GM23338 (cell line): ENCODE measurements at places on chromosomes 11 and 22.

- no peak for DNase-seq
Measured at GRCh38 chr11:112016765-112017376, 8.3 kb upstream of the DLAT start.

- no peak for DNase-seq
Measured at GRCh38 chr22:44404341-44405020, 91.7 kb upstream of the SHISAL1 start.

DNA sequence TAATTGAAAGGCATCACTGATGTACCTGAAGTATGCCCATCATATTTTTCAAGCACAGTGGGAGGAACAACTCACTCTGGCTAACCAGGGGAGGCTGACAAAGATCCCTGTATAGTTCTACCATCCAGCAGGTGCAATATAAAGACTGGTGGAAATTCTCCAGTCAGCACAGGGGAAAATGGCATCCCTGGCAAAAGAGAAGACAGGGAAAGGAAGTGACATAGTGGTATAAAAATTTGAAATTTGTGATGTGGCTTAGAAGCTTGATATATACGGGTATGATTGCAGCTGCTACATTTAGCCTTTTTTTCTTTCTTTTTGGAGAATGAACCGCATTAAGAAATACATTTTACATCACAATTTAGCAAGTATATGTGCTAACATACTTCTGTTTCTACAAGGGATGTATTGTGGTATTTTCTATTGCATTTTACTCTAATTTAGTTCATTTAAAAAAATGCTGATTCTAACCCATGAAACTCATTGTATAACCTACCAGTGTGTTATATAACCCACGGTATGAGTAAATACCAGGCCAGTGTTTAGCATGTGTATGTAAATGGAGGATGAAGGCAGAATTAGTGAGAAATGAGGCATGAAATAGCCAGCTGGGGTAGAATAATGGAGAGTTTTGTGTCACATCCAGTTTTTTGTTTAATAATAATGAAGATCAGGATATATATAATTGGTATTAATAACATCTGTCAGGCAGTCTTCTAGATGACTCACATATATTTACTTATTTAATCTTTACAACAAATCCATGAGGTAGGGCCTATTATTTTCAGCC is 186.1 kb downstream of the ARHGAP42 start:
- no peak for DNase-seq

DNA sequence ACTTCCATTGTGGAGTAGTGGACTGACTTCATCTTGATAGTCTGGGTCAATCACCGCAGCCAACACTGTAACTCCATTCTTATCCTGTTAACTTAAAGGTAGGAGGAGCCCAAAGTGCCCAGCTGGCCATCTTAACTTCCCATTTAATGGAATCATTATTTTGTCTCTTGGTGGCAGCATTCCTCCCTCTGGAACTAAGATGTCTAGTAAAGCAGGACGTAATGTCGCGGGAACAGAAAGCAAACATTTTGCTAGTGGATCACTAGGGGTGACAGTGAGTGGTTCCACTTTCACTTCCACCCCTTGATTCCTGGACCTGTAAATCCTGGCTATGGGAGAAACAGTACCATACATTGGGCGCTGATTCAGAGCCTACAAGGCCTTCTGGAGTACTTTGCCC is 71.4 kb downstream of the GAB4 start:
- no peak for DNase-seq

DNA sequence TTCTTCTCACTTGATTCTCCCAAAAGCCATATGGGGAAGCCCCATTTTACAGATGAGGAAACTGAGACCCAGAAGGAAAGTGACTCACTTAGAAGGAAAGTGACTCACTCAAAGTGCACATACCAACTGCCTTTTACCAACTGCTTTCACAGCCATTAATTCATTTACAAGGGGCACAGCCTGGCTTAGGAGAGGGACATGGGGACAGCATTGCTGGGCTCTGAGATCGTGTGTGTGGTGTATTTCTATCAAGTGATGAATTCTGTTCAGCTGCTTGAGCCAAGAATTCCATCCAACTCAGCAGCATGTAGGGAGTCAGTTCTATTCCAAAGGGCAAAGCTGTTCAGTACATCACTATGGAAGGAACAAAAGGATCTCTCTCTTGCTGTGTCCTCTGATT is 23.5 kb upstream of the PAK1 start:
- DNase-seq: no peak
